ENCODE measurements at places on chromosomes 3 and 15. TPM values are rescaled to one million over a fixed set of nuclear protein-coding genes. Genes with fewer than 3 reads are reported as not detected.

The ZMYND10 gene
- not detected for total RNA-seq

The ANKDD1A gene
- total RNA-seq: 0.42 TPM

The KIF15 gene
- total RNA-seq: 1.2 TPM

The GPR149 gene
- total RNA-seq: not detected

The BUB1B gene
- total RNA-seq: 0.55 TPM

The AZI2 gene
- 32.5 TPM for total RNA-seq

The PARP6 gene
- 41.0 TPM for total RNA-seq

The LDHAL6B gene
- not detected for total RNA-seq

The TP63 gene
- total RNA-seq: 0.36 TPM

The PLSCR4 gene
- total RNA-seq: 14.8 TPM

The SLC24A5 gene
- total RNA-seq: not detected

The ERICH6 gene
- total RNA-seq: not detected

The SEMA3F gene
- total RNA-seq: 25.3 TPM

The ATP2B2 gene
- total RNA-seq: 0.11 TPM
